ENCODE measurements at places on chromosomes 4 and X. TPM values are rescaled to one million over a fixed set of nuclear protein-coding genes. Genes with fewer than 3 reads are reported as not detected.
A peak's percentile ranks its signal among the peaks of the same experiment; 100 is the strongest.

DNA sequence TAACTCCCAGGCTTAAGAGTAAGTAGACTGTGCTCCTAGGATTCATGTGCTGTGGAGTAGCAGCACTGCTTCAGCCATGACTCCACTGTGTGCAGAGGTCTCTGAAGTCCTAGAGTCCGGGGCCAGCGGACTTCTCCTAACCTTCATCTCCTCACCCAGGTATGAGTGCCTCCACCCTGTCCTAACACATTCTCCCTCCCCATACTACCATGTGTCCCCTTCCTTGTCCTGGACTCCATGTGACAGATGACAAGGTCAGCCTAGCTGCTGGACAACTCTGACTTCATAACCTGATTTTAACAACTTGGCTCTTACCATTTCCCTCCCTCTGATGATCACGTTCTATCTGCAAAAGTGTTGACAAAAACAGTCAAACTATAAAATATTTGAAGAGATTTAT, 16.7 kb downstream of the ASB11 start:
- no peak for DNase-seq

GRCh38 chr4:156779042-156779441, 192.6 kb downstream of the PDGFC start:
- peak; percentile 43 for DNase-seq

GRCh38 chr4:42636645-42636949, 20.3 kb downstream of the ATP8A1 start:
- no peak for DNase-seq

DNA sequence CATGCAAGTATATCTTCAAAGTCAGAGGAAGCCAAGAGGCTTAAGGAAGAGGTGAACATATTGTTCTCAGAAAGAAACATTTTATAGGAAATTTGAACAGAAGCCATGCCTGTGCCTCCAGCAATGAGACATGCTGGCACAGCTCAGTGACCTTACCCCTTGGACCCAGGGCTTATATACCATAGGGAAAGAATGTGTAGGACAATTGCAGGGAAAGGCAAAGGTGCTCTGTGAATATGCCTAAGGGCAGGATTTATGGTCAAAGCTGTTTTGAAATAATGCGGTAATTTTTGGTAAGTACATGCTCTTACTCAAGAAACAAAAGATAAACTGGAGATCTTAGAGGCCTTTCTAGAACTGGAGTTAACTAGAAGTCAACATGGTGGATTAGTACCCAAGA, 568.8 kb downstream of the GRID2 start:
- no peak for DNase-seq

GRCh38 chrX:132602701-132603100, 113.9 kb upstream of the MBNL3 start:
- no peak for DNase-seq

DNA sequence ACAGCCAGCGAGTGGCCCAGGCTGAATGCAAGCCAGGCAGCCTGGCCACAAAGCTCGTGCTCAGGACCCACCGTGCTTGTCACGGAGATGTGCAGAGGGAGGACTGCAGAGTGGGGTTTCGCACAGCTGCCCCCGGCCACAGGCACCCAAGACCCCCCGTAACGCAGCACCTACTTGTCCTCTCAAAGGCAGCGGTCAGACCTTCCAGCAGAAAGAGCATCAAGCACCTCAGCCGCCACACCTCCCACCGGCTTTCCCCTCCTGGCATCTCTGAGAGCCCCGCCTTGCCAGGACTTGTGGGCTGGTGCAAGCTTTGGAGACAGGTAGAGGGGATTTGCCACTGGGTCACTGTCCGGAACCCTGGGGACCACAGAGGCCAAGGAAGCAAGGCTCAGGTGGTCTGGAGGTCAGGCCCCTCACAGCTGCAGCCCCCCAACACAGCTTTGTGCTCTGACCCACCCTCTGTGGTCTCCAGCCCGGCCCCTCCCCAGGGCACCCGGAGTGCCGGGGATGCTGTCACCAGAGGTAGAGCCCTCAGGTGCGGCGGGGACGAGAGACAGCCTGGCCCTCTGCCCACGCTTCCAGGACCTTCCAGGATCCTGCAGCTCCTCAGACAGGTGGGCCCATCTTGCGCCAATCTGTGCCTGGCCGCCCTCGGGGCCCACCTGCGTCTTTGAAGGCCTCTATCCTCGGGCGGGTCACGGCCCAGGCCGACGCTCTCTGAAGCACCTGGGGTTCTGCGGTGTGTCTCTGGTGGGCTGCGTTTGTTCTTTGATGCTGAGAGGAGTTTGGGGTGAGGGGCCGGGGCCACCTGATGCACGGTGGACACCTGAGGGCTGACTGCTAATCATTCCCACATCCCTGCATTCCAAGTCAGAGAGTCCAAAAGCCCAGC, 34.4 kb upstream of the HMX1 start:
- no peak for DNase-seq

DNA sequence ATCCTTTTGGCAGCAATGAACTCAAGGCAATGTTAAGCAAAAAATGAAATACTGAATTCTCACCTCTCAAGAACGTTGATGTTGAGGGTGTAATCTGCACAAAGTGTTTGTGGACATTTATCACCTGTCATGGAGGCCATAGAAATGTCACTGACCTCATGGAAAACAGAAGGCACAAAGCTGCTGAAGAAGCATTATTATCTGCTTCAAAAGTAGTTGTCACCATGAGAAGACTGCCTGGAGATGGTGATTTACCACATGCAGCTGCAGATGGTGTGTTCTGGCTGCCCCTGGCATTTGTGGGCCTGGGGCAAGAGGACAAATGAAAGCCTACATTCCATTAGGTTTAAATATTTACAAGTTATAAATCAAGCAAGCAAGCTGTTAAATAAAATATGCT, 116.8 kb upstream of the RPS6KA3 start:
- DNase-seq: peak; percentile 40

DNA sequence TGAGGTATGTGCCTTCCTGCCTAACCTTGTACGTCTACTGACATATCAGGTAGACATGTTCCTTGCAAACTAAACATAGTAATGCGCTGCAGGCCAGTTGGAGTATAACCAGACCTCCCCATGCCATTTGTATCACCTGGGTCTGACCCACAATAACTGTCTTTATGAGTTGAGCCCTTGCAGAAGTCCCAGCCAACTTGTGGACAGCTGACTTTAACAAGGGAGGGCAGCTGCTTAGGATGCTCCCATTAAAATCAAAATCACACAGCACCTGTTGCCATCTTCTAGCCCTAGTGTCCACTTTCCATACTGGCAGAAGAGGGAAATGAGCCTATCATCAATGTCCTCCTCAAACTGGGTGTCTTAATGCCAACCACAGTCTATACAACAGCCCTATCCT, 41.6 kb downstream of the KANTR start:
- no peak for DNase-seq

DNA sequence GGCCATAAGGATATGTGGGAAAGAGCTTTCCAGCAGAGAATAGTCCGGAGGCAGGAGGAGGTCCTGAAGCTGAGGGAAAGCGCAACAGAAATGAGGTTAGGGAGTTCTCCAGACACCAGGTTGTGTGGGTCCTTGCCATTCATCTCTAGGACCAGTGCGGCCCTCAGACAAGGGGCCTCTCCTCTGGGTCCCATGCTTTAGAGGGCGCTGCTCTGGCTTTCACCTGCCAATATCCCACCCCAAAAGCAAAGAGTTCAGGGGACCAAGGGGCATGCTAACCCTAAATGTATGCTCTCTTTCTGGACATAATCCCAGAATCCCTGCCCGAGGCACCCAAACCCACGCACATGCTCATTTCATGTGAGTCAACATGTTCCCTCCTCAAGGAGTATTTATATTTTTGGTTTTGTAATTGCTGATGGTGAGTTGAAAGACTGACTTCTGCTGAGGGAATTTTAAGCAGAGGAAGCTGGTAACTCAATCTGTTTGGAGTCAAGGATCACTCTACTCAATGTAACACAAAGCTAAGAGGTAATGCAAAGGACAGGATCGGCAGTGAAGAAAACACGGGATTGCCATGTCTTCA, 14.8 kb downstream of the RPL34 start:
- DNase-seq: no peak

- no peak for DNase-seq
Observed at GRCh38 chr4:1210971-1211370, 38.0 kb downstream of the CTBP1 start.

DNA sequence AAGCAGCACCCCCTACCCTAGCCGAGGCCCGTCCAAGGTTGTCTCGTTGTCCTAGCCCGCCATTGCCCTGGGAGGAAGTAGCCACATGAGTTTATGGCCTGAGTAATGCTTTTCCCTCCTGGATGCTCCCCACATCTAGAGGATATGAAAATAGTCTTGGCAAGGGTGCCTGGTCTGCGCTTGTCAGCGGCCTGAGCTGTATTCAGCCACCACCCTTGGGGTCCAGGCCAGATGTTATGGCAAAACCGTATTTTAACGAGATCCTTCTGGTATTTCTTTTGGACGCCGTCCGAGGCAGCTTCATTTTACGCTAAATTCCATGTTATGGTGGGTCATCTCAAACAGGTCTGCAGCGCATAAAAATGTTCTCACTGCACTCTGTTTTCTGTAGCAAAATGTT, 89.3 kb downstream of the GPR143 start:
- DNase-seq: no peak

DNA sequence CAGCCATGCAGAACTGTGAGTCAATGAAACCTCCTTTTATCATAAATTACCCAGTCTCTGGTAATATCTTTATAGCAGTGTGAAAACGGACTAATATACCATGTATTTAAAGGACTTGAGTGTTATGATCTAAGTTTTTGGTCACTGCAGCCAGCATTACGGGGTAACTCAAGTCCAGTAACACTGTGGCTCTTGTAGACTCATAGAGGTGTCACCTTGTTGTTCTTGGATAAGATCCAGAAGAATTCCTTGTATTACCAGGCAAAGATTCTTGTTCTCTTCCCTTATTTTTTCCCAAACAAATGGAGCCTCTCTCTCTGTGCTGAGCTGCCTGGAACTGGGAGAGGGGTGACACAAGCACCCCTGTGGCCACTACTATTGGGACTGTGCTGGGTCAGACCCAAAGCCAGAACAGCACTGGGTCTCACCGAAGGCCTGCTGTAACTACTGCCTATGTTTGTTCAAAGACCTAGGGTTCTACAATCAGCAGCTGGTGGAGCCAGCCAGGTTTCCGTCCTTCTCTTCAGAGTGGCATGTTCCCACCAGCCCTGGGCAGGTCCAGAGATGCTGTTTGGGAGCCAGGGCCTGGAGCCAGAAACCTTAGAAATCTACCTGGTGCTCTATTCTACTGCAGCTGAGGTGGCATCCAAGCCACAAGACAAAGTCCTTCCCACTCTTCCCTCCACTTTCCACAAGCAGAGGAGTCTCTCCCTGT, 43.7 kb upstream of the MED14 start:
- DNase-seq: no peak

The MAML3 gene
- total RNA-seq: 18.0 TPM

The MAGEA10 gene
- total RNA-seq: not detected

The SASH3 gene
- total RNA-seq: not detected

The CETN2 gene
- 53.8 TPM for total RNA-seq

The SSX3 gene
- total RNA-seq: not detected

The SCD5 gene
- 4.7 TPM for total RNA-seq

The ZNF185 gene
- 11.7 TPM for total RNA-seq
